GM04503 (cell line): ENCODE measurements at places on chromosomes 1 and 21.
A peak's percentile ranks its signal among the peaks of the same experiment; 100 is the strongest.

GRCh38 chr1:44827197-44828002 is 15.7 kb downstream of the PTCH2 start:
- DNase-seq = no peak

DNA sequence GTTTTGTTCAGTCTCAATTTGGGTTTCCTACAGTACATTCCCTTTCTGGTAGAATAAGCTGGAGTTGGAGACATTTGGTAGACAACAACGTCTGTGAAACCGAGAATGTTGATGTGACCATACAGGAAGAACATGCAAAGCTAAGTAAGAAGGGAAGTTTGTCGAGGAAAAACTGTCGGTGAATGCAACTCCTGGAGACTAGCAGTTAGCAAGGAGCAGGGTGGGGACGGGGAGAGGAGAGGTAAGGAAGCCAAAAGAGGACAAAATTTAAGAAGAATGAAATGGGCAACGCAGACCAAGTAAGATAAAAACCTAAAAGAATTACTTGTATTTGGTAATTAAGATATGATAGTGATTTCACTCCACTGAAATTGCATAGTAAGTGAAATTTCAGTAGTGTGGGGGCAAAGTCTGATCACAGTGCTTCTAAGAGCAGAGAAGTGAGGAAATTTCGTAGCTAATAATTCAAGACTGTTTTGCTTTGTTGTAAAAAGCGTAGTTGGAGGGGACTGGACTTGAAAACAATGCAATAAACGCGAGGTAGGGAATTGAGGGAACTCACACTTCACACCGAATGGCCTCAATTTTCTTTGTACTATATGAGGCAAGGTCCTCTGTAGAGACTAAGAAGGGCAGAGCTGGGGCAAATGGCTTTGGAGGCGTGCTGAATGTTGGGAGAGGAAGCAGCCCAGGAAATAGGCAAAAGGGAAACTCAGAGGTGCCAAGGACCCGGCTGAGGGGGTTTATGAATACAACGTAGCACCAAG is 787 bp upstream of the GIPC2 start:
- no peak for DNase-seq

DNA sequence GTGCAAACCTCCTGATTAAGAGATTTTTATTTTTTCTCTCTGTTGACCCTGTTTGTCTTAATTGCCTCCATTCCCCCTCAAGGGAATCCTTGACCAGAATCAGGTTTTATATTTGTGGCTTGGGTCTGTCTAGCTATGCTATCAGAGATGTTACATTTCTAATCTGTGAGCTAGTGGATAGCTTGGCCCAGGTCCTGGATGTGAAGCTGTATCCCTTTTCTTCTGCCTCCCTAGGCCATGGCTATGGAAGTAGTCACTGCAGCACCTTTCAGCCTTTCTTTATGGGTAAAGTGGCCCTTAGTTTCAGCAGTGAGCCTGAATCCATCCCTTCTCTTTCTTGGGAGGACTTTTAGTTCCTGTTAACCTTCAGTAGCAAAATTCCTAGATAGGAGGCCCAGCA is 17.0 kb upstream of the ANGEL2 start:
- no peak for DNase-seq

DNA sequence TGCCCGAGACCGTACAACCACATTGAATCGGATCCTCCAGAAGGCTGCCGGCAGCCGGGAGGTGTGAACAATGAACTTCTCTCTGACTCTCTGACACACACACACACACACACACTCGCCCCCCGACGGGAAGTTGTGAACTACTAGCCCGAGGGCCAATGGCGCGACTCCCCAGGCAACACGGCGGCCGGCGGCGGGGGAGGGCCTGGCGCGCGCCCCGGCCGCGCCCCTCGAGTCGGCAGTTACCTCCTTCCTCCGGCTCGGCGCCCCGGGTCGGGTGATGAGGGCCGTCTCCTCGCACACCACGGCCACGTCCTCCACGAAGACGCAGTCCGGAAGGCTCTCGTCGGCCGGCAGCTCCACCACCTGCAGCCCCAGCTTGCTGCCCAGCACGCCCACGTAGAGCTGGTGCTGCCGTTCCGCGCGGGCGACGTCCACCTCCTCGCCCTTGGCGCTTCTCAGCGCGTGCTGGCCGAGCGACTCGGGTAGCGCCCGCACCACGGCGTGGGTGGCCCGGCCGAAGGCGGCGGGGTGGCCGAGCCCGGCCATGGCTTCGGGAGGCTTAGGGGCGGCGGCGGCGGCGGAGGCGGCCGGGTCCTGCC is 361 bp downstream of the DDAH1 start:
- peak; percentile 26 for DNase-seq

GRCh38 chr1:235938709-235939479 is 72.2 kb upstream of the LYST start:
- DNase-seq = no peak

DNA sequence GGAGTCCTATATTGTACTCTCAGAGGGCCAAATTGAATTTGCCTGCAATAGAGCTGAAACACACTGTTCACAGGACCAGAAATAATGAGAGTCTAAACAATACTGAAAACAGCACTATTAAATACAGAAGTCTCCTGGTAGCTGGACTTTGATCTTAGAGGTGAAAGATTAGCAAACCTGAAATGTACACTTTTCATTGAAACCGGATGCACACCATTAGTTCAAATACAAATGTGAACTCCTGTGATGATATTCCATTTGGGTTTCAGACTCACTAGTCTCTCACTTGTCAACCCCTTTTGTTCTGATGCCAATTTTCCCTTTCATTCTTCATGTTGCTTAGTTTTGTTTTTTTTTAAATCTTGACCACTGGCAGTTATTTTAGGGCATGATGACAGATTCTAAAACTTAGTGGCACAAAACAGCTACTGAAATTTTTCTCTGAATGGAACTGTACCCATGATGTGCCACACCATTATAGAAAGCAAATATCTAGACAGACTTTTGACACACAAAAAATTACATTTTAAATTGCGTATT is 5.9 kb upstream of the TNFSF4 start:
- no peak for DNase-seq

GRCh38 chr1:219639876-219640577 is 27.1 kb upstream of the ZC3H11B start:
- no peak for DNase-seq

- no peak for DNase-seq
Measured at GRCh38 chr1:169060043-169060722, 46.3 kb upstream of the ATP1B1 start.

DNA sequence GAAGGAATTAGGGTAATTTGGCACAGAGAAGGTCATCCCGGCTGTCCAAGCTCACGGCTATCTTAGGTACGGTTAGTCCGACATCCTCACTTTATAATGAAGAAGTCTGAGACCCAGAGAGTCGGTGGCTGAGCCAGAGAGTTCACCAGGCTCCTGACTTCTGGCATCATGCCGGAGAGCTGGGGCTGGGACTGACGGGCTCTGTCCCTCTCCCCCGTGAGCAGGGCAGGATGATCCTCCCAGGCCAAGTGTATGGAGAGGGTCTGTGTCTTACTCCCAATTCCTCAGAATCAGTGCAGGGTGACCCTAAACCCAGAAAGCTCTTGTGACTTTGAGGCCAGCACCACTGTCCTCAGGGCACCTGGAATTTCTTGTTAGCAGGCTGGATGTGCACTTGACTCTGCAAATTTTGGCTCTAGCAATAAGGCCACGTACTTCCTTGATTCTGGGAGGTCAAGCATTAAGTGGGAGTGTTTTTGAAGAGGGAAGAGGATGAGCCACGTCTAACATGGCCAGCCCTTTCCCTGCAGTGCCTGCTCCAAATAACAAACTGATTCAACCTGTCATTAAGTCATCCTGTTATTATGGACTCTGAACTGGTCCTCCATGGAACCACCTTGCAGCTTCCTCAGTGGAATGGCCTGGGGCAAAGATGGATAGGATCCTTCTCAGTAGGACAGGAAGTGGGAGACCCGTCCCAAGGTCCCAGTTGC is 20.8 kb upstream of the BTG2 start:
- DNase-seq = no peak

DNA sequence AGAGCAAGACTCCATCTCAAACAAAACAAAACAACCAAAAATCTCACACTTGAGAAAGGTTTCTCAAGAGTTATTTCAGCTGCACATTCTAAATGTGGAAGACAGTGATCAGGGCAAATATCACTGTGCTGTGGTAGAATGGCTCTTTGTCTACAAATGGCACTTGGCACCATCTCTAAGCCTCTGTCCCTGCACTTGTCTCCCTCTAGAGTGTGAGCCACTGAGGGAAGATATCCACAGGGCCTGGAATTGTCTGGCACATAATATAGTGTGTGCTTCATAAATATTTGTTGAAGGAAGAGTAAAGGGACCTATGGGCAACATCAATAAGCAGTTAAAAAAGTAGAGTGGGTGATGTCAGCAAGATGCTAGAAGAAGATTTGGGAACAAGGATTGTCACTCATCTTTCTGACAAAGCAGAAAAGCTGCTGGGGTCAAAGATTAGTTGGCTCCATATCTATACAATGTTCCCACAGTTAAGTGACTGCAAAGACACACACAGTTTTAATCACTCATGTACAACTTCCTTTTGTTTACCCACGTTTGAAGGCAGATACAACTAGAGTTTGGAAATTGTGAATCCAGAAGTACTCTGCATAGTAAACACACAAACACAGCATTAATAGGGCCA is 19.1 kb downstream of the CD101 start:
- DNase-seq = no peak

GRCh38 chr1:58149271-58149812 is 397.2 kb downstream of the OMA1 start:
- no peak for DNase-seq

DNA sequence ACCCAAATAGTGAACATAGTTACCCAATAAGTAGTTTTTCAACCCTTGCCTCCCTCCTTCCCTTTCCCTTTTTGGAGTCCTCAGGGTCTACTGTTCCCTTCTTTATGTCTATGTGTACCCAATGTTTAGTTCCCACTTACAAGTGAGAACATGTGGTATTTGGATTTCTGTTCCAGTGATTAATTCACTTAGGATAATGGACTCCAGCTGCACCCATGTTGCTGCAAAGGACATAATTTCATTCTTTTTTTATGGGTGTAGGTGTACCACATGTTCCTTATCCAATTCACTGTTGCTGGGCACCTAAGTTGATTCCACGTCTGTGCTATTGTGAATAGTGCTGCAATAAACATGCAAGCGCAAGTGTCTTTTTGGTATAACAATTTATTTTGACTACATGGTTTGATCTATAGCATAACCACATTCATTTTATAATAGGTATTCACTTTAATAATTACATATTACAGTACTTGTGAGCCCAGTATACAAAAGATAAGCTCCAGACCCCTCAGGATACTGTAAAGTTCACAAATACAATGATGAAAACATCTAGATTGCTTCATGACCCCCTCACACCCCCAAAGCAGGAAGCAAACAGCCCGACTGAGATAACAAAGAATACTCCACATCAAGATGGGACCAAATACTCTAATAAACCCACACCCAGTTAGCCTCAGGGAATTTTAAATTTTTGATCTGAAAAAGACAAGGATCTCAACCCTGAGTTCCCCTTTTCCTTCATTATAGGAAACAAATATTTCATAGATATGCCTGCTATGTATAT is 45.3 kb downstream of the PUM1 start:
- DNase-seq = no peak
